Chondrocyte (in vitro differentiated cells): ENCODE measurements at places on chromosomes 6 and 20. TPM values are rescaled to one million over a fixed set of nuclear protein-coding genes. Genes with fewer than 3 reads are reported as not detected.

DNA sequence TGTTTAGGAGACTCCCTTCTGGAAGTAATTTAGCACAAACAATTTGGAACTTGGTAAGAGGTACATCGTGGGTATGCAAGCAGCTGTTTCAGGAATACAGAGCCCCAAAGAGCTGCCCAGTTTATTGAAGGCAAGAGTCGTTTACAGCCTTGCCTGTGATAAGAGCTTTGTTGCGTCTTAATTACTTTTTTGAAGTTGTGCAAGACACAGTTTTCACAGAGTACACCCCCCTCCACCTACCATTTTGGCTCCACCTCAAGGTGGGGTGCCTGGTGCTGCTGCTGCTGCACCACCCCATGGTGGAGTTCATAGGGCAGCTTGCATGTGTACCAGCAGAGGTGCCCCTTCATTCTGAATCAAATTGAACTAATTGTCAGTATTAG is 296.1 kb downstream of the ZFAND3 start:
- DNase-seq: no peak

LPIN3 gene
- 3.3 to 5.1 TPM (median 3.5 TPM) in 3 replicates for total RNA-seq

DNA sequence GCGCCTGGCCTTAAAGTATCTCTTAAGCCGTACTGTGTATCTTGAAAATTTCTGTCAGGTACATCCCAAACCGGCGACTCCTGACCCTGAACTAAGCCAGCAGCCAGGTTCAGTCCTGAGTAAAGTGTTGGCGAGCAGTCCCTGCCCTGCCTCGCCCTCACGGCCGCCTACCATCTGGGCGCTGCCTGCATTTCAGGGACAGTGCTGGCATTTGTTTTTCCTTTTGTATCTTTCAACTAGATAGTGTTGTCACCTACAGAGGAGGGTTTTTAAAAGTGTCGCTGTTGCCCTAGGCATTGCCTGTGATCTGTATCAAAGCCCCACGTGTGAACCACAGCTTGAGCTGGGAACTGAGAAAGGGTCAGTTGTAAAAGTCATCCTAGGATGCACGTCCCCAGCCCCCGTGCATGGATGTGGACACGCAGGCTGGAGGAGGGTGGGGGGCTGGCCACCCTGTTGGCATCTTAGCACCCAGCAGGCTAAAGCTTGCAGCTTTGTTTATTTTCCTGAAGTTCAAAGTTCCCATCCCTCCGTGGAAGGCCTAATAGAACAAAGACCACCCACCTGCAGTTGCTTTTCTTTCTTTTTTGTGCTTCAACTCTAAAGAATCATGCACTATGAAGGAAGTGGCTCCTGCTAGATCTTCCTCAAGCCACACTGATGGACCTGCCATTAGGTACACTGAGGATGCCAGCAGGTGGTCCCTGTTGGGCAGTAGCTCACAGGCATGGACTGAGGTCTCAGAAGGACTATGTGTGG is 136.8 kb downstream of the ZDHHC14 start:
- DNase-seq: no peak

DNA sequence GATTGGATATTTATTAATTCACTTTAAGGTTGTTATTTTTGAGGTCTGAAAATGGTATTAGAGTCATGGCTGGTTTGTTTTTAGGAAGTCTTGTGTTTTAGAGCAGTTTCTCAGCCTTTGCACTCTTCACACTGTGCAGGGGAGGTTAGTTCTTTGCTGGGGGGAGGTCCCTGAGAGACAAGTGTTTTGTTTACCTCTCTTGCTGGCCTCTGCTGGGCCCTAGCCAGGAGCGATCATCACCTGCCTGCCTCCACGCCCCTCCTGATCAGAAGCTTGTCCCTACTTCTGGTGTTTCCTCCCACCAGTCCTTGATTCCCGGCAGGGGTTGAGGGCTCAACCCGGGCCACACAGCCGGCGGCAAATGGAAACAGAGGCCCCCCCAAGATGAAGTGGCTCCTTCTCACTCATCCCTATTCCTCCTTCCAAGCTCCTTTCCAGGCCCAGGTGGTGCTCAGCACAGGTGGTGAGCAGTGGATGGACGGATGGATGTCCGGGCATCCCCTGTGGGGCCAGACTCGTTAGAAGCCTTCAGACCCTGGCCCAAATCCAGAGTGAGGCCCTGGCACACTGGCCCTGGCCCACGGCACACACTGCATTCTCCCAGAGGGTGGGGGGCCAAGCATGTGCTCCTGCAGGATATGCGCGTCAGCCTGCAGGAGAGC is 51.3 kb downstream of the GRM4 start:
- no peak for DNase-seq

DNA sequence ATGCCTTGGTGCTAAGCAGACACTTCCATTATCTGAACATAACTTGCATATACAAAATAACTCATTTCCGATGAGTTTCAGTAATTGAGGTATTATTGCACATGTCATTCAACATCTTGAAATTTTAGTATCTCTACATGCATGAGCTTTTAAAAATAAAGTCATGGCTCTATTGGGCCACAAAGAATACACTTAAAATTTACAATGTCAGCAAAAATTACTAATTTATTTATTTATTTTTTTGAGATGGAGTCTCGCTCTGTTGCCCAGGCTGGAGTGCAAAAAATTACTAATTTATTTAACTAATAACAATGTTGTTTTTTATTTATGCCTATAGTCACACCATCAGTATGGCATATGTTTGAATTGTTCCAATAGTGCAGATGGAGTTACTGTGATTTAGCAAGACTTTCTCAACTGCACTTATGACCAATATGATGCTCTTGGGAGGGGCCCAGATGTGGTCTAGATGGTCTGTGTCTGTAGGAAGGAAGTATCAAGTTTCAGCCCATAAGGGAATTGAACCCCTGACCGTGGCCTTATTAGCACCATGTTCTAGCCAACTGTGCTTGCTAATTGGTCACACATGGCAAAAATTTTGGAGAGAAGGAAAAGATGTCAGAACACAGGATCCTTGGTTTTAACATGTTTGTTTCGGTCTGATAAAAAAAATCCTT is 370.7 kb upstream of the TSHZ2 start:
- DNase-seq: no peak

TREM1 gene
- total RNA-seq: 0.25 TPM in 1 of 3 replicates, not detected in the others

SDC4 gene
- 17.1 to 21.4 TPM (median 21.2 TPM) in 3 replicates for total RNA-seq

DNA sequence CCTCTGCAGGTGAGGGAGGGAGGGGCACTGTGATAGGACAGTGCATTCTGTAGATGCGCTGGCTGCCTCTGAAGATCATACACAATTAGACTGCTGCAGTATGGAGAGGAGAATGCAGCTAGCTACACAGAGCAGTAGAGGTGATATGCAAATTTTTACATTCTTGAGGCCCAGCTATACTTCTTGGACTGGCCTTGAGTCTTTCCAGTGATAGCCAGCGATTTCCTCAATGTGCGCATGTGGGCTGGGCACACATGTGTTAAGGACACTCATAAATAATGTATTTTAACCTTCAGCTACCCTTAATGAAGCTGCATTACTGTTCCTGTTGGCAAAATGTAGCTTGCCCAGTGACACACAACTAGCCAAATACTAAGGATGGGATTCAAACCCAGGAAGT is 19.0 kb downstream of the TTPAL start:
- DNase-seq: no peak

TMEM14C gene
- total RNA-seq: 115 to 119 TPM (median 117 TPM) in 3 replicates

- no peak for DNase-seq
Observed at GRCh38 chr6:134378426-134378825, 60.5 kb upstream of the SGK1 start.

DNA sequence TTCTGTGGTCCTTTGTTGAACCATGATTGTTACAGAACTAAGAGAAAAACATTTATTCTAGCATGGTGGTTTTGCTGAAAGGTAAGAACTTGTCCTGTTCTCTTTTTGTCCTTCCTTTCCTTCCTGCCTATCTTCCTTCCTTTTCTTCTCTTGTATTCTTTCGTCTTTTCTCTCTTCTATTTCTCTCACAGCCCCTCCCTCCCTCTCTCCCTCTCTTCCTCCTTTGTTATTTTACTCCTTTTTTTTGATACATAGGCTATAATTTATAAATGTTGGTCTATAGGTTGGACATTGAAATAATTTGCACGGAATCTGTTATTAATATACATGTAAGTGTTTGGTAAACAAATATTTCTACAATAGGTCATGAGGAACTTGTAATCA is 18.6 kb downstream of the ADGRB3 start:
- DNase-seq: no peak

- DNase-seq: no peak
Observed at GRCh38 chr6:2737885-2738284, 12.8 kb downstream of the MYLK4 start.

POM121L2 gene
- not detected in 3 replicates for total RNA-seq

DNA sequence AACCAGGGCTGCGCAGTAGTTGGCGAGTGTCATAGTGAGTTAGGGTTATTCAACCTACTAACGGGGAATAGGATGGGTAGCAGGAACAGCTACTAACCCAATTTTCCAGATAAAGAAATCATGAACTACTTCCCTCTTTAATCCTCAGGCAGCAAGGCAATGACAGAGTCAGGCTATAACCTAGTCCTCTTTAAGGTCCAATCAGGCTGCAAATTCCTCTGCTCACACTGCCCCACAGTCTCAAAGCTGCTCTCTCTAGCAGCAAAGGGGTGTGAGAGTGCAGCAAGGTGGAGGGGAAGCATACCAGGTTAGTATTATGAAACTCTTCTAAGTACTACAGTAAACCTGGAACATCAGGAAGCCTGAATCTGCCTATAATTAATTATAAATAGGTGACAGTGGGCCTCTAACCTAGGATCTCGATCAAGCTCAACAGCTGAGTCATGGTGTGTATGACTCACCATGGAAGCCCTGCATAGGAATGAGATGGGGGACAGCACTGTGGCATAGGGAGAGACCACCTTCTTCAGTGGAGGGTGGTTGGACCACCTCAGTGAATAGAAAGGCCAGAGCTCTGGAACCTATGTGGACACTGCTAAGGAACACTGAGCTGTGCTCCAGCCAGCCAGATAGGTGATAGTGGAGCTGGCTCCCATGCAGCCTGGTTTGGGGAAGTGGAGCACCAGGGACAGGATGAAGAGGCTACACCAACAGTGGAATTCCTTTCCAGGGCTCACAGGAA is 7.9 kb downstream of the PEX6 start:
- no peak for DNase-seq

DNA sequence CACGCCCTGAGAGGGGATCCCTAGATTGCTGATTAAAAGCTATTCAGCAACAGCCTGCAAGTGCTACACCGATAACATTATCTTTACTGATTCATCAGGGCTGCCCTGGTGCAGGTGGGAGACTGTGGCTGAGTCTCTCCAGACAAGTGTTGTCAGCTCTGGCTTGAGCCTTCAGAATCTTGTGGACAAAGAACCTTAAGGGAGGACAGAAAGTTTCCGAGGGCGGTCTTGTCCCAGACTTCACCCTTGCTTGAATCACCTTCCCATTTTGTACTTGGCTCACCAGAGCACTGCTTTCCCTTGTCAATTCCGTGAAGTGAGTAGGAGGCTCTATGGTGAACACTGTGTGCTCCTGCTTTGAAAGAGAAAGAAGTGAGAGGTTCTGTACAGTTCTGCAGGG is 88.6 kb upstream of the PCSK2 start:
- DNase-seq: no peak
